Iris pigment epithelial cell (primary cell): ENCODE measurements at places on chromosomes 1 and 21.

DNA sequence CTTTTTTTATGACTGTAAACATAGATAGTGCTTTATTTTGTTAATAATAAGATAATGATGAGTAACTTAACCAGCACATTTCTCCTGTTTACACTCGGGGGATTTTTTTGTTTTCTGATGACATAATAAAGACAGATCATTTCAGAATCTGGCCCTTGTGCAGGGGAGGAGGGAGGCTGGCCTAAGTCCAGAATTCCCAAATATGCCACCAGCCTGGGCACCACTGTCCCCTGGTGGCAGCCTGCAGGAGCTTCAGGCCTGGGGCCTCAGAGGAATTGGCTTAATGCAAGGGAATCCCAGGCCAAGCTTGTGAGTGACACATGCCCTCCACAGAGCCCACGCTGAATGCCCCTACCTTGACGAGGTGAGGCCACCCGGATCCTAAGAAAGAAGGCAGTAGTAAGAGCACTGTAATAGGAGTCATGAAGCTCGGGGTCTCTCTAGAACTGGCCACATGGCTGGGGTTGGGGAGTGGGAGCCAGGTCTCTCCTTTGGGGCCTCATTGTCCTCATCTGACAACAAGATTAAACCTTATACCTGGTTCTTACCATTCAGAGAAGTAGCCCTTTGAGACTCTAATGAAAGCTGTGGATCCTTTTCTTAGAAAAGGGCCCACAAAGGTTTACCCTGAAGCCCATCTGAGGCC, 24.1 kb downstream of the ETNK2 start:
- peak; percentile 81 for DNase-seq

DNA sequence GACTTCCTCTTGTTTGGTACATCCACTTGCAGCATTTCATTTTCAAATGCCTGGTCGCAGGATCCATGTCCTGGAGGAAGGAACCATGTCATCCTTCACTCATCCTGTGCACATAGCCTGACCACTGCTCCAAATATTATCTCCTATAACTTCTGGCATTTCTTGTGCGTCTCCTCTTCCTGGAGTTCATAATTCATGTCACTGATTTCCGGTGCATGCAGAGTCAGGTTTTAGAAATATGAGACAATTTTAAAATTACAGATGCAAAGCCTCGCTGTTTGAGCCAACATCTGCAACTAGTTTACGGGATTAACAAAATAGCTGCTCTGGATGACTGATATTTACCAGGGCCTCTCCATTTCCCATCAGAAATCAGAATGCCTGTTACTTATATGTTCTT, 268.1 kb downstream of the DNM3 start:
- DNase-seq = peak; percentile 13

DNA sequence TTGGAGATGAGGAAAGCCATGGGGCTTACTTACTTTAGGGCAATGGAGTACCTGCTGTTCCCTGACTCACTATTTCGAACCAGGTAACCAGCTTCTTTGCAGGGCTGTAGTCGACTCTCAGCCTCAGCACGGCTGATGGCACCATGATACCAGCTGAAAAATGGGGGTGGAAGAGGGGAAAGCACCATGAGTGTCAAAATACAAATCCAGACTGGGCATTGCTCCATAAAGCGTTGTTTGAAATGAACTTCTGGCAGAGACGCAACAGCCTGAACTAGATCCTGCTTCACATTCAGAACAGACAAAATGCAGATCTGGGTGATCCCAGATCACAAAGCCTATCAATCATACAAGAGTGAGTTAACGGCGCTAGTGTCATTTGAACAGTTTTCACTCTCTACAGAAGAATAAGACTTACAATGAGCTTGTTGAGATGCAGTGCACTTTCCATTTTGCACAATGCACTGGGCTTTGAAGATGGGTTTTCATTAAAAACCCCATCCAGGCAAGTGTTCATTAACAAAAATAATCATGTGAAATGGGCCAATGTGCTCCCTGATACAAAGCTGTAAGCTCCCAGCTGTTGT, 16.0 kb upstream of the TDRD10 start:
- DNase-seq = no peak

DNA sequence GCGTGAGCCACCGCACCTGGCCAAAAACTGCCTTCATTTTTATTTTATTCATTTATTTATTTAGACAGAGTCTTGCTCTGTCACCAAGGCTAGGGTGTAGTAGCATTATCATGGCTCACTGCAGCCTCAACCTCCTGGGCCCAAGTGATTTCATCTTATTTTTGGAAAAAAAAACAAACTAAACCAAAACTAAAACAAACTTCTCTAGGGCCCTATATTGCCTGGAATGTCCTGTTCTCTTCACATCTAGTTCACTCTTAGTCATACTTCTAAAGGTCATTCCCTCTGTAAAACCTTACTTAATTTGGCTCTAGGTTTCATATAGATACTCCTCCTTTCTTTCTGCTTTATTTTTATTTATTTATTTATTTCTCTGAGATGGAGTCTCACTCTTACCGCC, 15.6 kb downstream of the RPS27 start:
- peak; percentile 81 for DNase-seq

GRCh38 chr1:118902711-118903191, 85.4 kb downstream of the TBX15 start:
- peak; percentile 0 for DNase-seq

- DNase-seq = peak; percentile 39
Measured at GRCh38 chr1:225595974-225596551, 56.9 kb downstream of the ENAH start.

DNA sequence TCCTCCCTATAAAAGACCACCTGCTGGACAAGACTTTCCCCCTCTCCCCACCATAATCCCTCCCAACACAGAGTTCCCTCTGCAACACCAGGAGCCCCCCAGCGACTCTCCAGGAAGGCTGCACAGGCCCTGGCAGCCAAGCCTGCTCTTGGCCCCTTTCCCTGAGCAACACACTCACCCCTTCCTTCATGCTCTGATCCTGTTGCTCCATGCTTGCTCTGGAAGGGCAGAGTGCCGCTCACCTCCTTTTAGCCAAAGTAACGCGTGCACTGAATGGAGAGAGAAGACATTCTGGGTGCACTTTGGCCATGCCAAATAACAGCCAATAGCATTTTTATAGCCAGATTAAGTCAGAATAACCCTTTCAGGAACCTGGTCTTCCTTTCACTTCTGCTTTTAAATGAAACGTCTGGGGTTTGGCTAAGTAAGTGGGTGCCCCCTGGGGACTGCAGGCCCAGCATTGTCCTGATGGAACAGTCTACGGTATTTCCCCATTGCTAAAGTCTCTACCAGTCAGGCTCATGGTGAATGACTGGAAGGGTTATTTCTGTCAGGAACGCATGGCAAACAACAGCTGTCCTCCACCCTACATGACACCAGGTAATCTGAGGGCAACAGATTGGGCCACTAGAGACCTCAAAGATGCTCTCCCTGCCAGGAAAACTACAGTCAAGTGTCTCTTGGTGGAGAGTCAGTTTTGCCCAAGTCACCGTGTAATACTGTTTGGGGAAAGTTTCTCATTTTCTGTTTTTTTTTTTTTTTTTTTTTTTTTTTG, at the start of gene SLC2A5:
SLC2A5 (minus strand) TSS at position 310 of the 775 bp plus-strand sequence; CDS start at position 211, 99 bp downstream.
- DNase-seq = no peak

- no peak for DNase-seq
Measured at GRCh38 chr1:209800984-209801834, 4.7 kb downstream of the IRF6 start.

- DNase-seq = no peak
Measured at GRCh38 chr21:45949928-45950739, 31.4 kb upstream of the COL6A1 start.
